Common myeloid progenitor, CD34-positive (primary cell): ENCODE measurements at places on chromosomes 3 and 15.
A peak's percentile ranks its signal among the peaks of the same experiment; 100 is the strongest.

- no peak for DNase-seq
These were observed 7.9 kb downstream of the ALAS1 start for GRCh38 chr3:52205727-52206372.

GRCh38 chr3:107106316-107106715, 270.9 kb upstream of the CCDC54 start:
- DNase-seq, result no peak

DNA sequence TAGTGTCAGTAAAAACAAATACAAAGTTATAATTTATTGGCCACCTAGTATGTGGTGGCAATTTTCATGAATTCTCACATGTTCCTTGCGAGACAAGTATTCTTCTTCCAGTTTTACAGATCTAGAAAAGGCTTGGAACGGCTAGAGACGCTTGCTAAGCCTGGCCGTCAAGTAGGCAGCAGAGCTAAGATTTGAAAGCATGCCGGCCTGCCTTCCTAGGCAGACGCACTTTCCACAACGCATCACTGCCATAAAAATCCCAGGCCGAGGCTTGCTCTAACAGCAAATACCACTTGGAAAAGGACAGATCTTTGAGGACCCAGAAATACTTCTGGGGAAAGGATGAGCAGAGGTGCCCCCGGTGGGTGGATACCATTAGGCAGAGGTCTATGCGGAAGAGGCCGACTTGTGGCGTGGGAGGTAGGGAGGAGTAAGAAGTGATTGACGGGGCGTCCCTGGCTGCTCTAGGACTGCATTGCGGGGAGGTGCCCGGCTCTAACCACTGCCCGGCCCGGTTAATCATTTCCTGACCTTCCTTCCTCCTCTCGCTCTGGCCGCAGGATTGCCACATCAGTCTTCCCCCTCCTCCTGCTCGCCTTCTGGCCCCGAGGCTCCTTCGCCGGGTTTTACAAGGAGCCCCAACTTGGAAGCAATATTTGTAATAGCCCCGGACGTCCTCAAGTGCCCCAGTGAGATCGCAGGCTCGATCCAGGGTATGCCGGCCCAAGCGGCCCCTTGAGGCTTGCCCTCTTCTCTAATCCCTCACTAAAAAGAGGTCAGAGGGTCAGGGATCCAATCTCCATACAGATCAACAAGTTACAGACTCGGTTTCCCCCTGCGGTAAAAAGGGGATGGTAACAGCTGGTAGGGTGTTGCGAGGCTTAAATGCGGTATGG, 1.3 kb upstream of the USP3 start:
- peak; percentile 90 for DNase-seq

- DNase-seq, result no peak
These were observed 17.3 kb downstream of the MTMR10 start for GRCh38 chr15:30974112-30974511.

- no peak for DNase-seq
These were observed 26.6 kb downstream of the GP9 start for GRCh38 chr3:129087138-129087702.

DNA sequence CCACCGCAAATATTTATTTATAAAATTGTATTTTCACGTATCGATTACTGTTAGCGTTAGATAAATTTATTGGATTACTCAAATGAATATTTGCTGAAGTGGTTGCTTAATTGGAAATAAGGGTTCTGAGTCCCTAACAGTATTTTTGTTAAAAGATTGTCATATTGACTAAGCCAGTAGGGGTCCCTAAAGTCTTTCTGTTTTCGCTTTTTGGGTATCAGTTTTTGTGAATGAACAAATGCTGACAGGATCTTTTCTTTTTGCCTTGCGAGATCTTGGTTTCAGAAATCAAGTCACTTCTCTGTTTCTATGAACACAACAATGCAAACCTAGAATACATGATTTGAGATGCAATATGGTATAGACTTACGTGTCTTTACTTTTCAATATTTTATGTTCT, 7.1 kb downstream of the RAD51 start:
- DNase-seq, result peak; percentile 41

DNA sequence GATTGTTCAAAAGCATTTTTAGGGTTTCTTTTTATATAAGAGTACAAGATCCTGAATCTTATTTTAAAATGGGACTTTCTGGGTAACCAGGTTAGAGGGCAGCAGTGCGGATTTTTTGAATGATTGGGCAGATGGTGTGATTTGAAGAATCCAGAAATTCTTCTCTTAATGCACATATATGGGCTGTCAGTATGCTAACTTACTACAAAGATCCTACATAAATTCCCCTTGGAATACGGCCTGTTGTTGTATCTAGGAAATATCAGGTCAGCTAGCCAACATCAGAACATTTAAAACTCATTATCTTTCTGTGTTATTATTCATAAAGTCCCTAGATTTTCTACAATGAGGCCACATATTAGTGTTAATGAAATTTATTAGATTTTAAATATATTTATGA, 229.6 kb upstream of the TPRG1 start:
- DNase-seq, result no peak

DNA sequence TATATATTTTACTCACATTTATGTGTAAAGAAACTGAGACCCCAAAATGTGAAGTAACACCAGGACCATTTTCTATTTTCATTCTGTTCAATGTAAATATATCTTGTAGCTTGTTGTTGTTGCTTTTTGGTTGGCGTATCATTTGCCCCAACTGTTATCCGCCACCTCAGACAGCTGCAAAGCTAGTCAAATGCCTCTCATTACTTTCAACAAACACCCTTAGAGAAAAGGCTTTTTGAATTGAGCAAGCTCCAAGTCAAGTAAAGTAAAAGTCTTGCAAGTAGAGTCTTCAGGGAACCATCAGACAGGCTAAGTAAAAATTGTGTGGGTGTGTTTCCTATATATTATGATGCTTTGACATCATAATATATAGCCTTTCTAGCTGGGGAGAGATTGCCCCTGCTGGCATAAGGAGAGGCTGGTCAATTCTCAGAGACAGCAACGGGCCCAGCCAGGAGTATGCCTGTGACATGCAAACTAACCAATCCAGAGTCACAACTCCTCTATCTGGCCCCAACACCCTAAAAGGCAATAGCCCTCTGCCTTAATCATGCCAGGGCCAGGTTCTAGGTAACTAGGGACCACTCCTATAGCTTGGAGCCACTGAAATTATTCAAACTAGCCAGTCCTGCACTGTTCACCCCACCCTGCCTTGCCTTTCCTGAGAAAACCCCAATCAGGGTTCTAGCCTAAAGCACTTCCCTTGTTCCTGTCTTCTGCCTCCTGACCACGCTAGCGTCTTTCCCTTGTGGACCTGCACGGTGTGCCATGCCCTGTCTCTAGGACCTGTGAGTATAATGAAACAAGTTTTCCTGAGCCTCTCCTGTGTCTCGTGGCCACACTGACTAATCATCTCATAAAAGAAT, 75.6 kb downstream of the RAD18 start:
- no peak for DNase-seq

- no peak for DNase-seq
These were observed 213.0 kb downstream of the MEIS2 start for GRCh38 chr15:36887214-36887961.

DNA sequence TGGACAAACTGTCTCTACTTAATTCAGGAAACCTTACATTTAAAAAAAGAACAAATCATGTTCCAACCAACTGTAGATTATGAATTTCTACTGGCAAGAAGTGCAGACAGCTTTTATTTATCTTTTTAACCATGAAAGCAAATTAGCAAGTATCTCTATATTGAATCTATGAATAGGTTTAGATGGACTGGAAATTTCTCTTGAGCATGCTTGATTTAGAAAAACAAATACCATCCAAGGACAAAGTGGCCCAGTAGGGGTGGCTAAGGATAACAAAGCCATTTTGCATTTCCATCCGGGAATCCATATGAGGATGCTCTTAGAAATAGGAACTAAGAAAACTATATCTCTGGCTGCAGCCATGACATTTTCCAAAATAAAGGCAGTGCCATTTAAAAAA, 150.6 kb downstream of the KCNMB2 start:
- DNase-seq, result no peak

DNA sequence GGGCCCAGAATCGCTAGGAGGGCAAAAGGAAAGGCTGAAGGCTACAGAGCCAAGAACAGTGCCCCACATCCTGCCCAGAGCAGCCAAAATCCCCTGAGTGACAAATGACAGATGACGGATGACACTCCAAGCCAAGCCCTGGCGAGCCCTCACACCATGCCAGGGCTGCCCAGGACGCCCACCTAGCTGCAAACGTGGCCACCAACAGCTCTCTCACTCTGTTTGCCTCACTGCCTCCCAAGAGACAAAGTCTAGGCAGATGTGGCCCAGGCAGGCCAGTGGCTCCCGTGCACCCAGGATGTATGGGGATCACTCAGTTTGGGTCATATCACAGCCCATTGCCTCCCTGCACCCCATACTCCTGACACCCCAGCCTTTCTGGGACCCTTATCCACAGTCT, 270.1 kb upstream of the NSMCE3 start:
- no peak for DNase-seq

DNA sequence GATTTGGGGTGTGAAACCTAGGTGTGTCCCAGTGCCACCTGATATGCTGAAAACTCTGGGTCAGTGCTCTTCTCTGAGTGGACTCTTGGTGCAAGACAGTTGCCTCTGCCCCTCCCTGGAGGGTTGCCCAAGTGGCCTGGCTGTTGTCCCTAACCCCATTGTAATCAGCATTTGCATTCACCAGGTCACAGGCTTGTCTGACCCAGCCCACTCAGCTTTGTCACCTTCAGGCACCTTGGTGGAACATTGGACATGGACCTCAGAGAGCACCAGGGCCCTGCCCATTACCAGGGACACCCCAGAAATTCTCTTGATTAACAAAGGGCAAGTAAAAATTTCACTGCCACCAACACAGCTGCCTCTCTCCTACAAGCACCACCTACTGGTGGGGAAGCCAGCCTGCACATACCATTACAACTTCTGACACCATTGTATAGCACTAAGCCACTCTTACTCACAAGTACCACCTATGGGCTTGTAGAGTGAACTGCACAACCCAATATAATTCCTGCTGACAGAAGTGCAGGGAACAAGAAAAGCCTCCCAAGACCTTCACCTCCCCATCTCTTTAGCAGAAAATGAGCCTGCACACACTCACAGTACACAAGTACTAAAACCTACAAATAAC, 324.6 kb downstream of the EPHA6 start:
- DNase-seq, result no peak

DNA sequence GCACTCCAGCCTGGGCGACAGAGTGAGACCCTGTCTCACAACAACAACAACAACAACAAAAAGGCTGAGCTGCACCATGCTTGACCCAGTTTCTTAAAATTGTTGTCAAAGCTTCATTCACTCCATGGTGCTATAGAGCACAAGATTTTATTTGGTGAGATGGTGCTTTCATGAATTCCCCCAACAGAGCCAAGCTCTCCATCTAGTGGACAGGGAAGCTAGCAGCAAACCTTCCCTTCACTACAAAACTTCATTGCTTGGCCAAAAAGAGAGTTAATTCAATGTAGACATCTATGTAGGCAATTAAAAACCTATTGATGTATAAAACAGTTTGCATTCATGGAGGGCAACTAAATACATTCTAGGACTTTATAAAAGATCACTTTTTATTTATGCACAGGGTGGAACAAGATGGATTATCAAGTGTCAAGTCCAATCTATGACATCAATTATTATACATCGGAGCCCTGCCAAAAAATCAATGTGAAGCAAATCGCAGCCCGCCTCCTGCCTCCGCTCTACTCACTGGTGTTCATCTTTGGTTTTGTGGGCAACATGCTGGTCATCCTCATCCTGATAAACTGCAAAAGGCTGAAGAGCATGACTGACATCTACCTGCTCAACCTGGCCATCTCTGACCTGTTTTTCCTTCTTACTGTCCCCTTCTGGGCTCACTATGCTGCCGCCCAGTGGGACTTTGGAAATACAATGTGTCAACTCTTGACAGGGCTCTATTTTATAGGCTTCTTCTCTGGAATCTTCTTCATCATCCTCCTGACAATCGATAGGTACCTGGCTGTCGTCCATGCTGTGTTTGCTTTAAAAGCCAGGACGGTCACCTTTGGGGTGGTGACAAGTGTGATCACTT, 2.0 kb downstream of the CCR5 start:
- DNase-seq, result peak; percentile 76

DNA sequence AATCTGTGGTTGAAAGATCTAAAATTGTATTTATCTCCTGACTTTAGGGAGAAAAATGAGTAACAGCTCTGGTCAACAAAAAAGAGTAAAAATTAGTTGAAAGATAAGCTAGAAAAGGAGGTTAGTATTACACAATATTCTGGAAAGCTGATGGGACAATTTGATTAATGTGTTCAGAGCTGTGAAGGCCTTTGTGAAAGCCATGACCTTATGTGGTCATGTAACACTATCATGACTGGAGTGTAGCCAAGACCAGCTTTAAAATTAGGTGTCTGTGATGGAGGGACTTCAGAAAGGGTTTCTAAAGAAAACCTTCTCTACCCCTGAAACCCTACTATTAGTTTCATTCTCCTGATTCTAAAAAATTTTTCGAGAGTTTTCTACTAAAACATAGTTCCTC, 127.2 kb downstream of the NFKBIZ start:
- DNase-seq, result peak; percentile 11

DNA sequence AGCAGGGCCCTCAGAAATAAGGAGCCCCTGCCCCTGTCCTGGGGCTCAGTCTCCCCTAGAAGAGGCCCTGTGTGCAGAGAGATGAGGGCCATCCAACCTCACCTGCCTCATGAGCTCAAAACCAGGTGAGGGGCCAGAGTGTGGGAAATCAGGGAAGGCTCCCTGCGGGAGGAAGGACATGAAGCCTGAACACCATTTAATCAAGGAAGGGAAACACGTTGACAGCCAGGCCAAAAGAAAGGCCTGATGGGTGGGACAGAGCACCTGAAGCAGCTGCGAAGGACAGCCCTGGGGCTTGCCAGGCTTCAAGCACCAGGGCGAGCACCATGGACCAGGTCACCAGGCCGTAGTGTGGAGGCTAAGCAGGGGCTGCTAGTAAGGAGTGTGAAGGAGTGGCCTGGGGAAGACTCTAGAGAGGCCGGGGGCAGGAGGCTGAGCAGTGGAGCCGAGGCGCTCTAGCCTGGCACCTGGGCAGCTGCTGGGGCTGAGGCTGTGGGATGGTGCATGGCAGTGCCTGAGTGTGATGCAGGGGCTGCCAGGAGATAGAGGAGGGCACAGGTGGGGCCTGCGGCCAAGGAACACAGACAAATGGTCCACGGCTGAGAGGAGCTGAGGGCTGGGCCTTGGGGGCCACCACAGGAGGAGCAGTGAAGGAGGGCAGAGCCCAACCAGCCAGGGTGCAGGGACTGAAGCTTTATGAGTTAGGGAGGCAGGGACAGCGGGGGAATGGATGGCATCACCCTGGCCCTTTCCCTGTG, 16.1 kb downstream of the ACAA1 start:
- DNase-seq, result no peak

DNA sequence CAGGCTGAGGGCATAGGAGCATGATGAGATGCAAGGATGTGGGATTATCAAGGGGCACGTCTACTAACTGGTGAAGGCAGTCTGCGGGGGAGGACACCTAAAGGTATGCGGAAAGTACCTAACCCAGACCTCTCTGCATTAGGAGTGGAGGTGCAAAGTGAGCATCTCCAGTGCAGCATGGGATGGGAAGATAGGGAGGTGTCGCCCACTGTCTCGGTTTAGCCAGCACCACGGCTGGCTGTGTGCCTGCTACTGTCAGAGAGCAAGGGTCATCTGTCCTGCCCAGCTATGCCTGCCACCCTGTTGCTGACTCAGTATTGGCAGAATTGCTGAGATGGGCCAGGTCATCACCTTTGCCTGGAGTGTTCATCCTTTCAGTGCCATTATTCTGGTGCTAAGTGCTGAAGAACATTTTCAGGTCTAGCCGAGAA, 40.1 kb downstream of the OXNAD1 start:
- DNase-seq, result no peak
